ENCODE measurements at places on chromosomes 1 and 21.

DNA sequence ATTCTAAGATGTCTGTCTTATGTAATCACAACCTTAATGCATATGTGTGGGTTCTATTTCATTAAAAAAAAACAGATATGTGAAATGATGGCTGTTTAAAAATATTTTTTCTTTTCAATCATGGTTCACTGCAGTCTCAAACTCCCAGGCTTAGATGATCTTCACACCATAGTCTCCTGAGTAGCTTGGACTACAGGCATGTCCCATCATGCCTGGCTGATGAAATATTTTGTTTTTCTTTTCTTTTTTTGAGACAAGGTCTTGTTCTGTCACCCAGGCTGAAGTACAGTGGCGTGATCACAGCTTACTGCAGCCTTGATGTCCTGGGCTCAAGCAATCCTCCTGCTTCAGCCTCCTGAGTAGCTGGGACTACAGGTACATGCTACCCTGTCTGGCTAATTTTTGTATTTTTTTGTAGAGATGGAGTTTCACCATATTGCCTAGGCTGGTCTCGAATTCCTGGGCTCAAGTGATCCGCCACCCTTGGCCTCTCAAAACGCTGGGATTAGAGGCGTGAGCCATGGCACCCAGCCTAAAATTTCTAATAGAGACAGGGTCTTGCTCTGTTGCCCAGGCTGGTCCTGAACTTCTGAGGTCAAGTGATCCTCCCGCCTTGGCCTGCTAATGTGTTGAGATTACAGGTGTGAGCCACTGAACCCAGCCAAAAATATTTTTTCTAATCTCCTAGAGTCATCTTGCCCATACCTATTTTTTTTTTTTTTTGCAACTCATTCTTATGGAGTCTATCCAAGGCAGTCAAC lies 67.6 kb downstream of the GIPC2 start:
- DNase-seq, result no peak

DNA sequence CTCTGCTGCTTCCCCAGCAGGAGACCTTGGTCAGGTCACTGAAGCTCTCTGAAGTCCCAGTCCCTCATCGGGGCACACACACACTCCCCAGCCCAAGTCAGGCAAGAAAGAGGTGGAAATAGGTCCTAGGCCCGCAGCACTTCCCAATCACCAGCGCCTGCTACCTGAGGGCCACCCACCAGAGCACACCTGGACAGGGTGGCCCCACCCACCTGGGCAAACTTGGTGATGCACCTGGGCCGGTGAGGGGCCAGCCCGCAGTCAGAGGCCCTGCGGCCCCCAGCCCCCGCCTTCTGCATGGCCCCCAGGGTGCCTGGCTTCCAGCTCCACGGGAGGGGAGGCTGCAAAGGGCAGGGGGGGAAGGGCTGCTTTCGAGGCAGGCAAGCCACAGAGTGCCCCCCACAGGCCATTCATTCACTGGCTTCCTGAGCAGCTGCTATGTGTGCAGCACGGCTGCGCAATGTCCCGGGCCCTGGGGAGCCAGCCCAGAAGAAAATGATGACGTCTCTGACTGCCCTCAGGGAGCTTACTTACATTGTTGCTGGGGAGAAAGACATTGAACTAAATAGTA lies 4.7 kb downstream of the SH2D5 start:
- DNase-seq, result peak; percentile 17

GRCh38 chr1:21799730-21800129 lies 12.3 kb upstream of the LDLRAD2 start:
- no peak for DNase-seq

GRCh38 chr1:183239220-183239742 lies 53.2 kb downstream of the LAMC2 start:
- DNase-seq, result no peak

GRCh38 chr21:34078915-34079314 lies 5.5 kb downstream of the MRPS6 start:
- no peak for DNase-seq

All from fibroblast of upper back skin (primary cell).